Stimulated activated CD4-positive, alpha-beta T cell treated with anti-CD3 and anti-CD28 coated beads, Interleukin-15, amount 100 ng/mL, for 1 hour (primary cell): ENCODE measurements at places on chromosomes 1 and 21.

- no peak for DNase-seq
Measured at GRCh38 chr1:178928041-178928440, 57.2 kb upstream of the ANGPTL1 start.

- no peak for DNase-seq
Measured at GRCh38 chr1:219459351-219460080, 153.4 kb downstream of the ZC3H11B start.

- no peak for DNase-seq
Measured at GRCh38 chr1:219660666-219661463, 48.0 kb upstream of the ZC3H11B start.

GRCh38 chr1:242455052-242455361, 69.5 kb downstream of the PLD5 start:
- no peak for DNase-seq

DNA sequence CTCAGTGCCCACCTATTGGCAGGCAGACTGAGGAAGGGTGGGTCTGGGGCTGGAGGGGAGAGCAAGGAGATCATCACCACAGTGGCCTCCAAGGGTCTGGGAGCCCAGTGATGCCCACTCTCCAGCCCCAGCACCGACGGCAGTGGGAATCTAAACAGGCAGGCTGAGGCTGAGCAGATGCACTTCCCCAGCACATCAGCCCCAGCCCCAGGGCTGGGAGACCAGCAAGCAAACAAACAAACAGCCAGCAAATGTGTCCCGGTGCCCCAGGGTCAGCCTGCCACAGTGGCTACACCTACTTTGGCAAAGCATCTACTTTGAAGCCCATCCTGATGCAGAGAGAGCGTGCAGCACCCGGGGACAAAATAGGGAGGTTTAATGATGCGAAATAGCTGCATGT, 216.3 kb upstream of the ZC3H12A start:
- no peak for DNase-seq

- peak; percentile 60 for DNase-seq
Measured at GRCh38 chr21:42234464-42235241, 15.7 kb downstream of the ABCG1 start.

- DNase-seq: no peak
Measured at GRCh38 chr1:33047839-33048305, 11.2 kb upstream of the AK2 start.

- no peak for DNase-seq
Measured at GRCh38 chr1:222919478-222919865, 104.6 kb downstream of the DISP1 start.

GRCh38 chr1:195766709-195767108, 841.5 kb downstream of the KCNT2 start:
- DNase-seq: no peak

DNA sequence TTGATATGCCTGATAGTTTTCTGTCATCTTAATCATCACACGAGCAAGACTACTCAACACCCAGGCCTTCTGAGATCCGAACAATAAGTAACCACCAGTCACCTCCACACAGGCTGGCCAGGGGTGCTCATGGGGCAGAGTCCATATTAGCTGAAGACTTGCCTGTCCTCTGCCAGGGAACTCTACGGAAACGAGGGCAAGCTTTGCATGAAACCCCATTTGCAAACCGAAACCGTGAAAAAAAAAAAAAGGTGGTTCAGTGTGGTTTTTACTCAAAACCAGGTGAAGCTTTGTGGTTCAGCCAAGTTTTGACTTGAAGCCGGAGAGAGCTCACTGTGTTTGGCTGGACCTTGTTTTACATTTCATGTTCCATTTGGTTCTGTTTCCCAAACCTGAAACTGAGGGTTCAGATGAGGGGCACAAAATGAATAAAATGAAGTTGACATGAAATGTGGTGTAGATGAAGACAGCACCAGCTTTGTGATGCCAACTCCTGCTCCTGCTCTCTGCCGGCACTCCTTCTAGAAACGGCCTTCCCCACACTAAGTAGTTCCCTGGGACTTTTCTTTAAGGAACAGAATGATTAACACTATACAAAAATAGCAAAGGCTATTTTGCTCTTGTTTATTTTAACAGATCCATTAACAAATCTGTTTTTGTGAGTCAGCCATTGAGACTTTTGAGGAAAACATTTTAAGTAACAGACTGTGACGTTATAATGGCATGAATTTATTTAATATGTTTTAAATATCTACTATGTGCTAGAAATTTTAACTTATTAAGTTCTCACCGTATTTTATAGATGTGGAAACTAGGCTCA, 74.7 kb downstream of the RUNX1 start:
- DNase-seq: no peak

- DNase-seq: no peak
Measured at GRCh38 chr21:15007716-15008296, 57.0 kb downstream of the NRIP1 start.

GRCh38 chr1:65471213-65471833, 50.9 kb downstream of the LEPR start:
- no peak for DNase-seq

DNA sequence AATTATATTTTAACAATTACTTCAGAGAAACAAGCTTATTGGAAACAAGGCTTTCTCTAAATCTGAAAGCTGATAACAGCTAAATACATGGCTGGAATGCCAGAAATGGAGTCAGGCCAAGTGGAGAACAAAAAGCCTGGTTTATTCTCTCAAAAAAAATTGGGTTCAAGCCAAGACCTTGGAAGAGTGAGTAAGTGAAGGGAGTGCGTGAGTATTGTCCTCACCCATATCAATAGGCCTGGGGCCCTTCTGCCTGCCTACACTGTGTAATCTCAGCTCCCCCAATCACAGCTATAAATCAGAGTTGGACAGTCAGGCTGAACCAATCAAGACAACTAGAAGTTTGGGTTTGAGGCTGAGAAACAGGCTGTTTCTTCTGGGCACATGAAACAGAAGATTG, 7.4 kb downstream of the KYAT3 start:
- DNase-seq: no peak

- no peak for DNase-seq
Measured at GRCh38 chr1:207316622-207317391, 4.7 kb upstream of the CD55 start.

DNA sequence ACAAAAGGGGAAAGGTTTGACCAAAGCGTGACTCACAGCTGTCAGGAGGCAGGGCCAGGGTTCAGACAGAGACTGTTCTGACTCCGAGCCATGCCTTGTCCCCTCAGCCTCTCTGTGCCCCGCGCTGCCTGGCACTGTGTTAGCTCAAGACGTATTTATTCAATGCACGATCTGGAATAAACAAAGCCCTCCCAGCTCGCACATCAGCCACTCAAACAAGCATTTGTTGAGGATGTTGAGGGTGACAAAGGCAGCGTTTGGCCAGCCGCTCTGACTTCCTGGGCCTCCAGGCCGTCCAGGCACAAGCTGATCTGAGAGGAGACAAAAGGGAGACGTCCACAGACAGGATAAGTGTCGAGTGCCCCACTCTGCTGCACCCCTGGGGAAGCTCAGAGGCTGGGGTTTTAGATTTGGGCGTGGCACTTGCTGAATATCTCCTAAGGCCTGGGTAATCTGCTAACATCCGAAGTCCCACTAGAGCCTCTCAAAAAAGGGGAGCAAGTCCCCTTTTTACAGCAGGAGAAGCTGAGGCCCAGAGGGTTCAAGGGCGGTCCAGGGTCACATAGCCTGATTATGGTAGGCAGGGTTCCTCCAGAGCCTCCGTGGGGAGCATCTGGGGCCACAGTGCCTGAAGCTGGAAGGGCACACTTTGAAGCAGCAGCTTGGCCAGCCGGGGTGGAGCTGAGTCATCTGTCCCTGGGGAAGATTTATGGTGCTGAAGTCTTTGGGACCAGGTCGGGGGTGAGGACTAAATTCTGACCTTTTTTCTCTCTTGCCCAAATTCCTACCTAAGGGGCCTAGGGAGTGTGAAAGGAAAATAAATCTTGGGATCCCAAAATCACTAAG, 95.9 kb downstream of the SPSB1 start:
- no peak for DNase-seq

- DNase-seq: no peak
Measured at GRCh38 chr1:81877940-81878339, 77.2 kb downstream of the ADGRL2 start.

GRCh38 chr1:53344921-53345838, 17.3 kb upstream of the LRP8 start:
- DNase-seq: no peak

GRCh38 chr1:167121375-167122120, 27.7 kb downstream of the STYXL2 start:
- DNase-seq: peak; percentile 10

DNA sequence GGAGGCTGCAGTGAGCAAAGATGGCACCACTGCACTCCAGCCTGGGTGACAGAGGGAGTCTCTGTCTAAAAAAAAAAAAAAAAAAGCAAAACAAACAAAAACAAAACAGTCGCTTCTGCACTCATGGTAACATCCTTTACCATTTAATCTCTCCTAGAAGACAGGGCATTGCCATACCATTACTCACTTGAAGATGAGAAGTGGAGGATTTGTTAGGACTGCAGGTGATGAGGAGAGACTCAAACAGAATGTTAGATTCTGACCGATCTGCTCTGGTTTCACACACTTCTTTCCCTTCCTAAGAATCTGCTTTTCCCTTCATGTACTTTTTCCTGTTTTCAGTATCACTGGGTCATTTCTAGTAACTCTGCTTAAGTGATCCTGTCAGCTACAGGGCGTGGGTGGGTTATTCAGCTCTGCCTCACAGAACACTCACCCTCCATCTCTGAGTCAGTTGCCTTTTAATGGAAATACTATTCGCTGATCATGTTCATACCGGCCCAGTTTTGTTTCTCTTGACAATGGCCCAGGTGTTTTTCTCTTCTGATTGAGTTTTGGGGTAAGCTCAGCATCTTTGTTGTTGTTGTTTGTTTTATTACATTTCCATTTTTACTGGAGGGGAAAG, 148.0 kb upstream of the ERG start:
- no peak for DNase-seq

DNA sequence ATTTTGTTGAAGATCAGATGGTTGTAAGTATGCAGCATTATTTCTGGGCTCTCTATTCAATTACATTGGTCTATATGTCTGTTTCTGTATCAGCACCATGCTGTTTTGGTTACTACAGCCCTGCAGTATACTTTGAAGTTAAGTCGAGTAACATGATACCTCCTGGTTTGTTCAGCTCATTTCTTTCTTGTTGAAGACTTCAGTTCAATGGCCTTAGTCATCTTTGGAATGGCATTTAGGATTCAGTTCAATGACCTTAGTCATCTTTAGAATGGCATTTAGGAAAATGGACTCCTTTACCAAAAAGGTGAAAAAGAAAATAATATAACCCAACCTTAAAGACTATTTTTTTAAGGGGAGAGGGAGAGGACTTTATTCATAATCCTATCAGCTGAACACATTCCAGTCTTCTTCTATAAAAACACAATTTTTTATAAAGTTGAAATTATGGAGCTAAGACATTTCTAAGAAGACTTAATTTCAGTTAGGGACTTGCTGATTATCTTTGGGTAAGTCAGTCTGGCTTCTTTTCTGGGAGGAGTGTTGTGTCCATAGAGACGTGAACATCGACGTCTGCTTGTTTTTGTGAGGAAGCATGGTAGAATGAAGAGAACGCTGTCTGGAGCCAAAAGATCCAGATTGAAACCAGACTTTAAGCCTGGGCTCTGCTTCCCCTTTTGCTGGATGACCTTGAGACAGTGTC, 48.3 kb downstream of the DDR2 start:
- DNase-seq: no peak

GRCh38 chr1:31531177-31531999, 44.9 kb upstream of the TINAGL1 start:
- DNase-seq: no peak

- DNase-seq: no peak
Measured at GRCh38 chr1:233245191-233245765, 50.2 kb downstream of the PCNX2 start.

DNA sequence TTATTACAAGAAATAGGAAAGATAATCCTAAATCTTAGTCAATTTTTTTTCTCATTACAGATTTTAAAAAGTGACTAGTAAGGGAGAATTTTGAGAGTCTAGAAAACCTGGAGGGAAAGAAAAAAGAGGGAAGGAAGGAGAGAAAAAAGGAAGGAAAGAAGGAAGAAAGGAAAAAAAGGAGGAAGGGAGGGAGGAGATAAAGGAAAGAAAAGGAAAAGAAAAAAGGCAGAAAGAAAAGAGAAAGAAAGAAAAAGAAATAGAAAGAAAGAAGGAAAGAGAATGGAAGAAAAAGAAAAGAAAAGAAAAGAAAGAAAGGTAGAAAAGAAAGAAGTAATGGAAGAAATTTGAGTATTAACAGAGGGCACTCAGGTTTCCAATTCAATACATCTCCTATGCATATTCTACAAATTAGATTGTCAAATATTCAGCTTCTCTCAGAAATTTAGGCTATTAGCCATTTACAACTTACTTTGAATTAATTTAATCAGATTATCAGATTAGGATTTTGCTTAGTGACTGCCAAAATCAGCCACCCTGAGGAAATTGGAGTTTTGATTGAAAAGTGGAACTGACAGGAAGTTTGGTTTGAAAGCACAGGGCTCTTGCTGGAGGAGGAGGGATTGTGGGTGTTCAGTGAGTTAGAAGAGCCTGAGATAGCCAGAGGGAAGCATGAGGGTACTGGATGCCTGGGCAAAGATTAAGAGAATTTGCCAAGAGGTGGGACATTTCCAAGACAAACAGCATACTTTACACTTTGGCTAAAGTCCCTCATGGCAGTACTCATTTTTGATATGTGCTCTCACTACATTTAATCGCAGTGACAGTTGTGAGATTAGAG, 677.8 kb downstream of the USP25 start:
- no peak for DNase-seq

GRCh38 chr1:3898994-3899753, 898 bp downstream of the C1orf174 start:
- no peak for DNase-seq
